Breast epithelium (tissue), 4 donors: ENCODE measurements at places on chromosomes 5 and 9. TPM values are rescaled to one million over a fixed set of nuclear protein-coding genes. Genes with fewer than 3 reads are reported as not detected.

LOX gene
- 162 TPM for total RNA-seq

ARID3C gene
- total RNA-seq = not detected

SLC36A2 gene
- not detected for total RNA-seq

- no peak for DNase-seq
These were observed 31.3 kb upstream of the STRBP start for GRCh38 chr9:123299558-123300126.

DNA sequence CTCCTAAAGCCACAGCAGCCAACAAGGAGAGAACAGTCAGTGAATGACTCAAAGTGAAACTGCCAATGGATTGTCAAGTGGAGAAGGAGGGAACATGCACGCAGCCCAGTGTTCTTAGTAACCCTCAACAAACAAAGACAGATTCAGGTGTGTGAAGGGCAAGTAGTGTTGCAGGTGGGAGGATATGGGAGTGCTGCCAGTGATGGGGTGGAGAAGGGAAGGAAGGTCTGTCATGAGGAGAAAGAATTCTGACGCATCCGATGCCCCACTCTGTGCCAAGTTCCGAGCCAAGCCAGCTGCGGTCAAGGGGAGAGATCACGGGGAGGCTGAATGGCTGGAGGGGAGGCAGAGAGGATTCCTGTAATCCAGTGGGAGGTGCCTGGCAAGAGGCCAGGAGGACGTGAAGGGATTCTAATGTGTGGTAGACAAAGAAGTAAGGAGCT lies 56.5 kb downstream of the CAST start:
- peak; percentile 98 for DNase-seq

GRCh38 chr9:13651969-13652663 lies 372.6 kb upstream of the MPDZ start:
- DNase-seq = no peak

DNA sequence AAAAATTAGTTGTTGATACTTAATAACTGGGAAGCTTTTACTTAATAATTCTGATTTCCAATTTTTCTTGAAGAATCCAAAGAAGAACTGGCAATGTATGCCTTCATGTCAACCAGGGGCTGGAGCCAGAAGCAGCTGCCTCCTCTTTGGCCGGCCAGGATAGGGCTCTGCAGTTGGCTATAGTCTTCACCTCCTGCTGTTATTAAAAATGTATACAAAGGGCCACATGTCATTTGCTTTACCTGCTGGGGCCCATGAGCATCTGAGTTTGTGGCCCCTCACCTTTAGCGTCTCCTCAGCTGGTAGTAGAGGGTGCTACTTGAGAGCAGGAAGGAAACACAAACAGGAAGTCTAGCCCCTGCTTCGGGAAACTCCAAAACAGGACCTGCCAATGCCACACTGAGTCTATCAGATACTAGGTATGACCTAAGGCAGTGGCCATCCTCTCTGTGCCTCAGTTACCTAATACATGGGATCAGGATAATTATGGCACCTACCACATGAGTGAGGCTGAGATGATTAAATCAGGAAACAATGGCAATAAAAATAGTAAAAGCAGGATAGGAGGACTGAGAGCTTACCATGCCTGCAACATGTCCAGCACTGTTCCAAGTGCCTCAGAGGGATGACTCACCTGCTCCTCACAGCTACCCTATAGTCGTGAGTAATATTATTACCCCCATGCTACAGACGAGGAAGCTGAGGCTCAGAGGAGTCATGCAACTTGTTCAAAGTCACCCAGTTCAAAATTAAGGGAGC lies 21.3 kb downstream of the CCDC69 start:
- DNase-seq = no peak

DNA sequence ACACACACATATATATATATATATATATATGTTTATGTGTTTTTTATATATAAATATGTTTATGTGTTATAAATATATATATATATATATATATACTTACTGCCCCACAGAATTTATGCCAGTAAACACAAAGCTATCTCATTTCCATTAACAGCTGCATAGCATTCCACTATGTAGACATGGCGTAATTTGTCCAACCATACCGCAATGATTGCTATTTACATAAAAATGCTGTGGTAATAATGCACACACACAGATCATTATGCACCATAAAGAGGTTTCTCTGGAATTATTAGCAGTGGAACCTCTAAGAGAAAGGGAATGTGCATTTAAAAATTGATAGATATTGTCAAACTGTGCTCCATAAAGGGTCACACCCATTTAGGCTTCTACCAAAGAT lies 150.1 kb downstream of the CEP120 start:
- DNase-seq = no peak

DNA sequence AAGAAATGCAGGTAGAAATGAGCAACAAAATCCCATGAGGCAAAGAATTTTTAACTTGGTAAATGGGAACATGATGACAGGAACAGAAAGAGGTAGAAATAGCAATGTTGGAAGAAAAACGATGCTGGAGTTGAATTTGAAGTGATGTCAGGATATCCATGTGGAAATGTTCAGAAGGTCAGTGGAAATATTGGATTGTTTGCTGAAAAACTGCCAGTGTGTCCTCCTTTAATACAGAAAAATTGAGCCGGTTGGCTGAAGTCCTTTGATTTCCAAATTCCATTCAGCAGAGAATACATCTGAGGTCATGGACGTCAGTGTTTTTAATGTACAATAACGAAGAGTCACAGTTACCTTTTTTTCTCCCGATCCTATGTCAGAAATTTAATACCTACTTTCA lies 110.0 kb upstream of the DMAC1 start:
- no peak for DNase-seq

S1PR3 gene
- 16.6 TPM for total RNA-seq

GRM6 gene
- not detected for total RNA-seq

C5 gene
- total RNA-seq = 22.7 TPM
